ENCODE measurements at places on chromosomes 11 and 22. TPM values are rescaled to one million over a fixed set of nuclear protein-coding genes. Genes with fewer than 3 reads are reported as not detected.

CASP5 gene
- not detected for total RNA-seq

CYB5R2 gene
- 4.7 TPM for total RNA-seq

GPHA2 gene
- not detected for total RNA-seq

TRIM49 gene
- not detected for total RNA-seq

IFITM10 gene
- under 0.01 TPM for total RNA-seq

RCOR2 gene
- total RNA-seq, result 0.56 TPM

SPI1 gene
- total RNA-seq, result not detected

CNIH2 gene
- total RNA-seq, result 0.54 TPM

C11orf42 gene
- total RNA-seq, result not detected

MAP6 gene
- total RNA-seq, result 3.0 TPM

DNA sequence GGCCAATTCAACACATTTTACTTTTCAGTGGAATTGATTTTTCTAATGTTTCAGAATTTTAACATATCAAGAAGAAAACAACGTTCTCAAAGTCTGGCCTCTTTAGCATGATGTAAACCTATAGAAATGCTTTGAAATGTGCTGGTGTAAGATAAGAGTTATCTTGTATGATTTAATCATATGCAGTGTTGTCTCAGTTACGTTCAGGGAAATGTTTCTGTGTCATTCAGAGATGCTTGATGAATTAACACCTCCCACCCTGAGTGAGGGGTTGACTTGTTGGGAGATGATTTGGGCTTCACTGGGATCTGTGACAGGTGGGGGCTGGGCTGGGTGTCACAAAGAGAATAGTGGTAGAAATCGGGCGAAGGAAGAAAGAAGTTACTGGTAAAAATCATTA lies 15.7 kb upstream of the MYO18B start:
- H3K36me3 ChIP-seq, result no peaks in the 10 kb centered on the region
- H3K4me1 ChIP-seq, result no peaks in the 10 kb centered on the region
- H3K27me3 ChIP-seq, result no peaks in the 10 kb centered on the region

DNA sequence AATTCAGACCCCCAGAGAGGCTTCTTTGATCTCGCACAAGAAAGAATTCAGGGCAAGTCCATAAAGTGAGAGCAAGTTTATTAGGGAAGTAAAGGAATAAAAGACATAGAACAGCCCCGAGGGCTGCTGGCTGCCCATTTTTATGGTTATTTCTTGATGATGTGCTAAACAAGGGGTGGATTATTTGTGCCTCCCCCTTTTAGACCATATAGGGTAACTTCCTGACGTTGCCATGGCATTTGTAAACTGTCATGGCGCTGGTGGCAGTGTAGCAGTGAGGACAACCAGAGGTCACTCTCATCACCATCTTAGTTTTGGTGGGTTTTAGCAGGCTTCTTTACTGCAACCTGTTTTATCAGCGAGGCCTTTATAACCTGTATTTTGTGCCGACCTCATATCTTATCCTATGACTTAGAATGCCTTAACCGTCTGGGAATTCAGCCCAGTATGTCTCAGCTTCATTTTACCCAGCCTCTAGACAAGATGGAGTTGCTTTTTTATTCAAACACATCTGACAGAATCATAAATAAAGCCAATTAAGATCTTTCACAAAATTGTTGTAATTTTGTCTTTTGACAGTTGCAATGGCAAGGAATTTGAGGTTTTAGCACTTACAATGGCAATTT lies 7.6 kb downstream of the DDIAS start:
- H3K4me1 ChIP-seq, result no peaks in the 10 kb centered on the region
- no peak overlapping the region for H3K4me3 ChIP-seq
- H3K36me3 ChIP-seq, result no peaks in the 10 kb centered on the region
- DNase-seq, result peak; percentile 1

DNA sequence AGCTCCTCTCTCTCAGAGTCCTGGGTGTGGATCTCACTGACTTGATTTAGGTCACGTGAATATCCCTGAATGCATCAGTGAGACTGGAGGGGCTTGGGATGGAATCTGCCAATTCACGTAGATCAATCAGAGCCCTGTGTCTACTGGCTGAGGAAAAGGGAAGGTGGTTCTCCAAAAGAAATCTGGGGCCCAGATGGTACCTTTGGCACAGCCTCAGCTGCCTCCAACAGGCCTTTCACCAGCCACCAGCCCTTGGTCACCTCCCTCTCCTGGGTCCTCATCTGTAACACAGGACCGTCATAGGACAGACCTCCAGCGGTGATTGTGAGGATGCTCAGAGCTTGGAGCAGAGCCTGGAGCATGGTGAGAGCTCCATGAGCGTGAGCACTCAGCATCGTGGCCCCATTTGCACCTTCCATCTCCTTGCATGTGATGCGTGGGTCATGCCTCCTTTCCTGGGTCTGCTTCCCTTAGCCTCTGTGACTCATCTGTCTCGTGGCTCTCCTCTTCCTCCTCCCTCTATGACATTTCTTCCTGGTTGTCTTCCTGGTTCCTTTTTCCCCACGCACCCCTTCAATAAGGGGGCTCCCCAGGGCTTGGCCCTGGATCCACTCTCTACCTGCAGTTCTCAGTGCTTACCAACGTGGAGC lies 7.5 kb upstream of the MIEF1 start:
- no peaks in the 10 kb centered on the region for H3K36me3 ChIP-seq
- H3K27me3 ChIP-seq, result no peaks in the 10 kb centered on the region
- DNase-seq, result peak; percentile 20
- H3K4me1 ChIP-seq, result peaks cover 8% of the 10 kb centered on the region

DNA sequence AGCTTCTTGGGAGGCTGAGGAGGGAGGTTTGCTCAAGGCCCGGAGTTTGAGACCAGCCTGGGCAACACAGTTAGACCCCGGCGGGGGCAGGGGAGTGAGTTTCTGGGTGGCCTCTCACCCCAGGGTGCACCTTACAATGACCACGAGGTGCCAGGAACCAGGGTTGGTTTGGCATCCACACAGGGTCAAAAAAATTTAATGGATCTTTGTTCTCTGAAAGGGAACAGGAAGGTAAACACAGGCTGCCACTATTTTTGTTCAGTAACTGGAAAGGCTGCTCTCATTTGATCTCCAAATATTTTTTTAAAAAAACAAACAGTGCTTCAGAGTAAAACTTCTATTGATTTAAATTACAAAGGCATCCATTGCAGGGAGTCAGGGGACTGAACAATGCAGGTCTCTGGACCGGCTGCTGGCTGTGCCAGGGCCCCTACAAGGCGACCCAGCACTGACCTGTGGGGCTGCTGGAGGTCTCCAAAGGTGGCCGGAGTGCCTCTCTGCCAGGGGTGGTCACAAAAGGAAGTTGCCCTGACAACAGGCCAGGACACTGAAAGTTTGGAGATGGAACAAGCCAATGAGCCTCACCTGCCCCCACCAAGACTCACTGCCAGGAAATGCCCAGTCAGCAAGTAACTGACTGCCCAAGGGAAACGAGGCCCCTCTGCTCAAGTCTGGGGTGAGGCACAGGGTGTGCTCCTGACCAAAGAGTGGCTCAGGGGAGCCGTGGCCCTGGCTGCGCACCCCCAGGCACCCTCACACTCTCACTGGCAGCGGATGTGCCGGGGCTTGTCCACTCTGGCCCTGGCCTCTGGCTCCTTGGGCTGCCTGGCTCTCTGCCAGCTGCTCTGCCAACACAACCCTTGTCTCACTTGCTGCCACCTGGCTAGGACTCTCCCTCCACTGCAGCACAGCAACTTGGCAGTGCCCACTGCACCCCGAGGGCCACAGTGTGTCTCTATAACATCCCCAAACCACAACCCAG lies 51.8 kb downstream of the ARFGAP3 start:
- no peak overlapping the region for H3K4me3 ChIP-seq
- peaks cover 15% of the 10 kb centered on the region for H3K4me1 ChIP-seq
- no peak for DNase-seq
- peak overlapping the region; percentile 76 for H3K27ac ChIP-seq
- no peaks in the 10 kb centered on the region for H3K27me3 ChIP-seq

GRCh38 chr11:10388101-10388500 lies 67.0 kb upstream of the AMPD3 start:
- peaks cover 36% of the 10 kb centered on the region for H3K4me1 ChIP-seq
- H3K4me3 ChIP-seq, result no peak overlapping the region
- H3K36me3 ChIP-seq, result no peaks in the 10 kb centered on the region
- no peak for DNase-seq

GRCh38 chr11:1538153-1538552 lies 33.9 kb downstream of the DUSP8 start:
- peaks cover 3% of the 10 kb centered on the region for H3K4me1 ChIP-seq
- no peak overlapping the region for H3K4me3 ChIP-seq
- peaks cover 34% of the 10 kb centered on the region for H3K27me3 ChIP-seq

GRCh38 chr11:32400196-32400595 lies 35.1 kb downstream of the WT1 start:
- no peak overlapping the region for H3K27ac ChIP-seq
- H3K36me3 ChIP-seq, result no peaks in the 10 kb centered on the region
- H3K4me1 ChIP-seq, result no peaks in the 10 kb centered on the region
- DNase-seq, result peak; percentile 10

GRCh38 chr11:79274636-79275331 lies 166.0 kb downstream of the TENM4 start:
- no peaks in the 10 kb centered on the region for H3K36me3 ChIP-seq
- no peaks in the 10 kb centered on the region for H3K27me3 ChIP-seq
- H3K27ac ChIP-seq, result no peak overlapping the region
- H3K4me1 ChIP-seq, result peaks cover 6% of the 10 kb centered on the region

- no peaks in the 10 kb centered on the region for H3K4me1 ChIP-seq
- H3K4me3 ChIP-seq, result no peak overlapping the region
- H3K36me3 ChIP-seq, result no peaks in the 10 kb centered on the region
- H3K27me3 ChIP-seq, result no peaks in the 10 kb centered on the region
Observed at GRCh38 chr11:91860661-91861060, 364.0 kb upstream of the FAT3 start.

DNA sequence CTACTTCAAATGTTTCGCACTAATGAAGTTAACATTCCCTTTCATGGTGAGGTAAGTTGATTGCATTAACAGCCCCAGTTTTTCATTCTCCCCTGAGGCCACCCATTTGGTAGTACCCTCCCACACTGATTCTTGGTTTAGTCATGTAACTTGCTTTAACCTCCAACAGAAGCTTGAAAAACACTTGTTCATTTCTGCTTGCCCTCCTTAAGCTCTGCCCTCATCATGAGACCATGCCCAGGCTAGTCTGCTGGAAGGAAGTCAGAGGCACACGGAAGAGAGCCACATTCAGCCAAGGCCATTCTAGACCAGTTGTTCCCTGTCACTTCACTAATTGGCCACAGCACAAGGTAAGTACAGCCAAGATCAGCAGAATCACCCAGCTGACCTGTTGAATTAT lies 50.7 kb upstream of the CD44 start:
- H3K4me1 ChIP-seq, result peaks cover 6% of the 10 kb centered on the region
- DNase-seq, result no peak
- H3K27me3 ChIP-seq, result no peaks in the 10 kb centered on the region
- no peaks in the 10 kb centered on the region for H3K36me3 ChIP-seq
- no peak overlapping the region for H3K4me3 ChIP-seq

GRCh38 chr11:16121853-16122252 lies 234.5 kb downstream of the SOX6 start:
- no peaks in the 10 kb centered on the region for H3K4me1 ChIP-seq
- no peak for DNase-seq
- no peak overlapping the region for H3K27ac ChIP-seq
- no peaks in the 10 kb centered on the region for H3K27me3 ChIP-seq
- H3K4me3 ChIP-seq, result no peak overlapping the region

GRCh38 chr22:26743149-26743548 lies 85.8 kb downstream of the MIAT start:
- no peak overlapping the region for H3K27ac ChIP-seq
- no peaks in the 10 kb centered on the region for H3K36me3 ChIP-seq
- H3K4me1 ChIP-seq, result no peaks in the 10 kb centered on the region

GRCh38 chr11:1633864-1634263 lies 4.3 kb downstream of the KRTAP5-5 start:
- no peak overlapping the region for H3K4me3 ChIP-seq
- H3K4me1 ChIP-seq, result no peaks in the 10 kb centered on the region
- peaks cover 59% of the 10 kb centered on the region for H3K27me3 ChIP-seq
- no peaks in the 10 kb centered on the region for H3K36me3 ChIP-seq
- DNase-seq, result no peak

DNA sequence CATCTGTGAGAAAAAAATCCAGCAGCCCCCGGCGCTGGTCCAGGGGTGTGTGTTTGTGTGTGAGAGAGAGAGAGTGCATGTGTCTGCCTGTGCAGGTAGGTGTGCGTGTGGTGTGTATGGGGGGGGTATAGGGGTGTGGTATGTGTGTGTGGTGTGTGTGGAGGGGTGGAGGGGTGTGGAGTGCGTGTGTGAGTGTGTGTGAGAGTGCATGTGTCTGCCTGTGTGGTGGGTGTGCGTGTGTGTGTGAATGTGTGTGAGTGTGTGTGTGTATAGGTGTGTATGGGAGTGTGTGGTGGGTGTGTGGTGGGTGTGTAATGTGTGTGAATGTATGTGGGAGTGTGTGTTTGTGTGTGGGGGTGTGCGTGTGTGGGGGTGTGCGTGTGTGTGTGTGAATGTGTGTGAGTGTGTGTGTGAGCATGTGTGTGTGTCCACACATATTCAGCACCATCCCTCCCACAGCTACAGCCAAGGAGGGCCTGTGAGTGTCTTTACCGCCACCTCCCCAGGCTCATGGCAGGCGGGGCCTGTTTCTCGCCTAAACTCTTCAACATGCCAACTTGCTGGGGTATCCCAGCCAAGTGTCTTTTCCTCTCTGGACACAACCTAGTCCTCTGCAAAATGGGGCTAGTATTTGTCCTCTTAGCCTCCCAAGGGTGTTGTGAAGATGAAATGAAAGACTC lies 11.9 kb downstream of the LMO1 start:
- H3K36me3 ChIP-seq, result no peaks in the 10 kb centered on the region
- DNase-seq, result no peak
- no peak overlapping the region for H3K27ac ChIP-seq
- no peak overlapping the region for H3K4me3 ChIP-seq

GRCh38 chr11:108847298-108847990 lies 182.6 kb downstream of the DDX10 start:
- H3K4me3 ChIP-seq, result no peak overlapping the region
- no peaks in the 10 kb centered on the region for H3K36me3 ChIP-seq
- no peak overlapping the region for H3K27ac ChIP-seq
- H3K27me3 ChIP-seq, result no peaks in the 10 kb centered on the region
- H3K4me1 ChIP-seq, result no peaks in the 10 kb centered on the region
- DNase-seq, result no peak

GRCh38 chr22:44091021-44091721 lies 67.1 kb downstream of the PARVB start:
- DNase-seq, result no peak
- H3K27me3 ChIP-seq, result no peaks in the 10 kb centered on the region
- H3K4me3 ChIP-seq, result no peak overlapping the region
- H3K36me3 ChIP-seq, result no peaks in the 10 kb centered on the region
- peaks cover 8% of the 10 kb centered on the region for H3K4me1 ChIP-seq

Measured in IMR-90 (cell line).